Muscle of back (tissue), 13 donors: ENCODE measurements at places on chromosomes 13 and 19.

- DNase-seq, result no peak
These were observed 99.4 kb upstream of the SOX21 start for GRCh38 chr13:94811753-94812152.

DNA sequence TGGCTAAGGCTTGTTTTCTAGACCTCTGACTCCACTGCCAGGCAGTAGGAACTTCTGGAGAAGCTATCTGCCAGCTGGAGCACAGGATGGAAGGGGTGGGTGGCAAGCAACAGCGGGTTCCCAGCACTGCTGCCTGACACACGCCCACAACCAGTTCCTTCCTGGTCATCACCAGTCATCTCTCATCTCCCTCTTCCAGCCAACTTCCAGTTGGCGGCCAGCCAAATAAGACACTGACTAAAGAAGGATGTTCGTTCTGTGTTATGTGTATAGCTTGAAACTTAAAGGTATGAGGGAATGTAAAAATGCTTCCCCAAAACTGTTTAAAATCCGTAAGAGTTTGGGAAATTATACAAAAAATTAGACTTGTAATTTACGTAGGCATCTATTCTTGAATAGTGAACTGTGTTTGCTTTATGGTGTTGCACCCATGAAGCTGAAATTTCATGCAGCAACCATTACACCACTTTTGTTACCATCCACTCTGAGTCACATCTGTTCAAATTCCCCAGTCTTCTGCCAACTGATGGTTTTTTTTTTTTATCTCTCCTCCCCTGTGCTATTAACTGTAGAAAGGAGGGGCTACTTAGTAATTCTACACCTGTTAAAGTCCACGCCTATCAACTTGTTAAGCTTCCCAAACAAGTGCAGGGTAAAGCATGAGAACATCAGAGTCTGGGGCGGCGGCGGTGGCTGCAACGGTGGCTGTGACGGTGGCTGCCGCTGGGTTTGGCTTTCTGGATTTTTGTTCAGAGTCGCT, 86.2 kb upstream of the FRY start:
- peak; percentile 85 for DNase-seq

- DNase-seq, result no peak
These were observed 6.5 kb upstream of the PTOV1 start for GRCh38 chr19:49844138-49845095.

DNA sequence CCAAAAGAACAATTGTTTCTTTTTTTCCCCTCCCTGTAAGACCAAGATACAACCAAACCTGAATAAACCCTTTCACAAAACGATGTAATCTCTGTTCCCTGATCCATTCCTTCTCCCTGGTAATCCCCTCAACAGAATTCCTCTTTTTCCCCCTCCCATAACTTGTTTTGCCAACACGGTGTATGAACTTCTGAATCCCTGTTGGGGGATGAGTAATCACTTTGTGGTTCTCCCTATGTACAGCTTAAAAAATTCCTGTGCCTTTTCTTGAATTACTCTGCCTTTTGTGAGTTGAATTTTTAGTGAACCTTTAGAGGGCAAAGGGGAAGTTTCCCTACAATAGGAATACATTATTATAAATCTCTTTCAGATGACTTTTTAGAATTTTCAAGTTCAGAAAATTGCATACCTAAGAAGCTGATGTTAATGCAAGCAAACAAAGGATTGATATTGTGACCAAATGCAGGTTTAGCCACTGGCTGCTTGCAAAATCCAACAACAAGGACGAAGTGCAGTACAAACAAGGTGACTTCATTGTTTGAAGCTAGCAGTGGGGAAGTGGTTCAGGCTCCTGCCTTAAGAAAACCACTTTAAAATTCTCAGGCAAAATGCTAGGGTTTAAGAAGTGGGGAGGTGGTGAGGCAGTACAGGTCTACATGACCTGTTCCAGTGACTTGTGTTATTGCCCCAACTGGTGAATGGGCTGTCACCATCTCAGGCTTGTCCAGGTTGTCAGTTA, 15.0 kb upstream of the EPSTI1 start:
- no peak for DNase-seq

DNA sequence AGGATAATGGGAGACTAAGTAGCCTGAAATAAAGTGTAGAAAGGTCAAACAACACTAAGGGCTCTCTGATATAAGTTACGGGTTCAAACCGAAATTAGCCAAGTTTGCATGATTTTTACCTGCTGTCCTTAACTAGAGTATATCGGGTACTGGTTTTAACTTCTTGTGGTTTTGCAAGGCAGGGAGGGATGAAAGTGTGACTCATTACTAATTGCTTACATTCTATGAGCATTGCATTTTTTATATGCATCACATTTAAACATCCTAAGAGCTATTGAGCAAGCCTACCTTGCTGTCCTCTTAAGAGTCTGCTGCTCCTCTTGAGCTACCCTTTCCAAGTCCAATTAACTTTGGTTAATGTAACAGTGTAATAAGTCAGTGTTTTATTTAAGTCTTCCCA, 415.4 kb downstream of the SLITRK5 start:
- no peak for DNase-seq

DNA sequence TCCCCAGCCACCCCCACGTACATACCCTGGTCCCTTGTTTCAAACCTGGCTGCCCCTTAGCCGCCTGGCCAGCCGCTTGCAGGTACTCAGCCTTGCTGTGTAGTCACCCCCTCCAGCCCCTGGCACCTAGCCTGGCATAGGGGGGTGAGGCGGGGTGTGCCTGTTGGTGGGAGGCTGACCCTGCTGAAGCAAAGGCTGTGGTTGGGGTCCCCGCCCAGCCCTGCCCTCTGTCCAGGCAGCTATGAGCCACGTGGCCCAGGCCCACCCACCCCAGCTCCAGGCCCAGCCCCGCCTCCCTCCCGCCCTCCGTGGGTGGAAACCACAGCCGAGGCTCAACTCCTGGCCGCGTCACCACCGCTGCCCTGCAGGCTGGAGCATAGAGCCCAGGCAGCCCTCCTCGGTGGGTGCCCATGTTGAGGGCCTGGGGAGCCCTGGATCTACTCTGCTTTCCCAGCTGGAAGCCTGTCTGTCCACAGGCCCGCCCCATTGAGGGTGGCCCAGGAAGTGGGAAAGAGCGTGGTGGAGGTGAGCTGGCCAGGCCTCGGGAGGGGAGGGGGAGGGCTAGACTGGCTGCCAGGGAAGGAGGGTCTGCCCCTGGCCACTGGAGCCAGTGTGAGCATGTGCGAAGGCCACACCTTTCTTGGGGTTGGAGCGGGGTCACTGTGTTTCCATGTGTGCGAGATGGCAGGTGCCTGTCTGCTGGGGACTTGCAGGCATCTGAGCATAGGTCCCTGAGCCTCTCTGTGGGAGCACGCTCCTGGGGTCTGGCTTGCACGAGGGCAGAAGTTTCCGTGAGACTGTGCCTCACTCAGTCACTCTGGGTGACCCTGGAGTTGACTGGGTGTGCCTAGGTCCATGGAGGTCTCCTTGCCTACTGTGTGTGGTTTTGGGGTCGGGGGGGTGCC, 31.0 kb downstream of the PAK4 start:
- no peak for DNase-seq

- no peak for DNase-seq
These were observed 693 bp upstream of the TMED1 start for GRCh38 chr19:10836479-10837330.

GRCh38 chr13:99756281-99756680, 215.3 kb downstream of the ZIC5 start:
- DNase-seq, result no peak

DNA sequence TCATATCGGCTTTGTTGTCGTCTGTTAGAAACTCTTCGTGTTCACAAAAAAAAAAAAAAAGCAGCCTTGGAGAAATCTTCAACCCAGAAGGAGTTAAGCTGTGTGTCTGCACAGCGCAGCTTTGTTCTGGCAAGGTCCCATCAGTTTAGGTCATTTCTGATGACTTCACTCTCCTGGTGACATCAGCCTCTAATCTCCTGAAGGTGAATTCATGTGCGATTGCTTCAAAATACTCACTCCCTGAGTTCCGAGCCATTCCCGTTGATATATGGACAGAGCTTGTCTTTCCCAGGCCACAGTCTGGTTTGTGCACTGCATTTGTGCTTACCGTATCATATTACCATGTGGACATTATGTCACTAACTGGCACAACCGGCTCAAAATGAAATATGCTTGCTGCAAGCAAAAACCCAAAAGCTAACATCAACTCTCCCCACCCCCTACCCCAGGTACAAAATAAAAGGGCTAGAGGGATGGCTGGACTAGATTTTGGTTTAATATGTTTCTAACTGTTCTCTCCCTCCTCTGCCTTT, 342.4 kb downstream of the KCNRG start:
- peak; percentile 63 for DNase-seq

DNA sequence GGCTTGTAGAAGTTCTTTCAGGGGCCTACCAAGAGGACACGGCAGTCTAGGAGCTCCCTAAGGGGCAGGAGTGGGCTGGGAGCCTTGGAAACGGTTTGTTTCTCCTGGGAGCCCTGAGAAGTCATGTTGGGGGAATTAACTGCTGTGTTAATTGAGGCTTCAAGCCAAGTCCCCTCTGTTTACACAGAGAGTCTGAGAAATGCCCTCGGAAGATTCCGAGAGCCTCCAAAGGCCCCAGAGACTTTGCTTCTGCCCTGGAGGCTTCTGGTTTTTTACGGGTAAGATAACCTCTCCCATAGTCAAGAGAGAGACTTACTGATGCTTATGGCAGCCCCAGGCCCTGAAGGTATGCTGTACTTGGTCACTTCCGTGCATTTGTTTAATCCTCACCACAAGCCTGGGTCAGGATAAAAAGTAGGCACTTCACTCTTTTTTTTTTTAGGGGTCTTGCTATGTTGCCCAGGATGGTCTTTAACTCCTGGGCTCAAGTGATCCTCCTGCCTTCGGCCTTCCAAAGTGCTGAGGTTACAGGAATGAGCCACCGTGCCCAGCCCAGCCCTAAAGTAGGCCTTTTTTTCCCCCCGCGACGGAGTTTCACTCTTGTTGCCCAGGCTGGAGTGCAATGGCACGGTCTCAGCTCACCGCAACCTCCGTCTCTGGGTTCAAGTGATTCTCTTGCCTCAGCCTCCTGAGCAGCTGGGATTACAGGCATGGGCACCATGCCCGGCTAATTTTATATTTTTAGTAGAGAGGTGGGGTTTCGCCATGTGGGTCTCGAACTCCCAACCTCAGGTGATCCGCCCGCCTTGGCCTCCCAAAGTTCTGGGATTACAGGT, 15.2 kb downstream of the IER2 start:
- no peak for DNase-seq

DNA sequence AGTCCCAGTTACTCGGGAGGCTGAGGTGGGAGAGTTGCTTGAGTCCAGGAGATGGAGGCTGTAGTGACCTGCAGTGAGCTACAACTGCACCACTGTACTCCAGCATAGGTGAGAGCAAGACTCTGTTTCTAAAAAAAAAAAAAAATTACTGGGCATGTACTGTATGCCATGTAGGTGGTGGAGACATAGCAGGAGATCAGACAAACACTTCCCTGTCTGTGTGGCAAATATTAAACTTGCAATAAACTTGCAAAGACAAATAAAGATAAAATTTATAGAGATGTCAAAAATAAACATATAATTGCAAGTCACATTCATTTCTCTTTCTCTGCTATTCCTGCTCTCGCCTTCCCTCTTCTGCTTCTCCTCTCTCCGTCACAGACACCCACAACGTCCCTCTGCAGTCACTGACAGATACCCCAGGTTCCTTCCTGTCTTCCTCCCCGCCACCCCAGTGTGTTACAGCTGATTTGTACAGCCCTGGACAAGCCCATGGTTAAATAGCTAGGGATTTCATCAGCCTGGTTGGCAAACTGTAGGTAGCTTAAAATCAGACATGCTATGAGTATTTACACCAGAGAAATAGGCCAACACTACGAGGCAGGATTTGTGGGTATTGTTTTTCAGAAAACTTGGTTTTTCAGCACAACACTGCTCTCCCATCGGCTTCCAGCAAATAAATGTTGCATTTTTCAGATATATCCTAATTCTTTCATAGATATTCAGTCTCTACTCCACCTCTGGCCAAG, 1.3 kb upstream of the CD177 start:
- DNase-seq, result no peak

DNA sequence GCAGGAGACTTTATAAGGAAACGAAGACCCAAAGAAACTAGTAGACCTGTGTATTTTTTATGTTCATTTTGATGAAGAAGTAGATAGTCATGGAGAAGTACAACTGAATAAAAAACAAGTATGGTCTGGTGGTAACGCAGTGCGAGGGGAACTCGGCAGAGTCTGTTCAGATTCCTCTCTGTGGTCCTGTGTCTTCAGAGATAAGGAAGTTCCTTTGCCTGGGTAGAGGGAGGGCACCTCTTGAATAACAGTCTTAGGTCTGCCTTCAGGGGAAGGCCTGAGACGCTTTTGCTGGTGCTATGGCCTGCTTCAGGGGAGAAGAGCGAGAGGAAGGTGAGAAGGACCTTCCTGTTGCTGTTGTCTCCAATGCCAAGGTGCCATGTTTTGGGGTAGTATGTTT, 25.9 kb upstream of the SLC46A3 start:
- DNase-seq, result no peak

GRCh38 chr19:55405638-55406037, 1.9 kb downstream of the UBE2S start:
- no peak for DNase-seq

- DNase-seq, result no peak
These were observed 23.3 kb downstream of the ZBTB7A start for GRCh38 chr19:4043401-4043800.

DNA sequence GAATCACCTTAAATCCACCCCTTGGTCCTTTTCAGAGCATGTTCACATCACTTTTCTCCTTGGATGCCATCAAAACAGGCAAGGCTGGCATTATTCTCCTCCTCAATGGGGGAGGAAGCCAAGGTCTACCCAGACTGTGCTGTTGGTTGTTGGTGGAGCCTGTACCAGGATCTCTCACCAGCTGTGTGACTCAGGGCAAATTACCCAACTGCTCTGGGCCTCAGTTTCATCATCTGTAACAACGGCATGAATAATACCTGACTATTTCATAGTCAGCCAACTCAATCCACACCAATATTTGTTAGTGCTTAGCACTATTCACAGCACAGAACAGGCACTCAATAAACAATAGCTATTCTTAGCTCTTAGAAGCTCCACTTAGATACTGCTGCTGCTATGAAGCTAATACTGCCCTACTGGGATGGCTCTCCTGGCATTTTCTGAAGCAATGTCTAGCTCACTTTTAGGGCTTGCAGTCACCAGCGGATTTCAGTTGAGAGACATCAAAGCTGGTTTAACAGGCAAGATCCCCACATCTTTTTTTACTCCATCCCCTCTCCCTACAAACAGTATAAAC, 116.9 kb downstream of the CCNA1 start:
- DNase-seq, result no peak

GRCh38 chr13:24691381-24691780, 11.2 kb downstream of the ATP12A start:
- no peak for DNase-seq

- peak; percentile 82 for DNase-seq
These were observed 112.3 kb upstream of the KLF12 start for GRCh38 chr13:74246487-74246886.

- no peak for DNase-seq
These were observed 72.1 kb downstream of the LHFPL6 start for GRCh38 chr13:39530916-39531315.

DNA sequence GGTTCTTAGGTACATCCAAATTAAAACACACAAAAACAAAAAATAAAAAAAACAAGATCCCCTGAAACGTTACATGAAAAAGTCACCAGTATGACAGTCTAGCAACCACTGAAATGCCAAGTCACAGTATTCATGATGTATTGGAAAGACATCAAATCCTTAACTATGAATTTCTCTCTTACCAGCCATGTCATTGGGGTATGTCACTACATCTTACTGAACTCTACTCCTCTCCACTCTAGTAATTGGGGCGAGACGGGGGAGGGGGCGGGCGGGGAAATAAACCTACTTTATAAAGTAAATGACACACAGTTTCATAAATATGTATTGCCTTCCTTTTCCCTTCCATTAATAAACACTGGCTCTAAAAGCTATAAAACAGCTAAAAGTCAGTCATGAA, 65.5 kb downstream of the USP12 start:
- DNase-seq, result no peak
